Stimulated activated CD4-positive, alpha-beta T cell treated with anti-CD3 and anti-CD28 coated beads, Interleukin-1b, Interleukin-23, amount 100 ng/mL, for 1 hour (primary cell): ENCODE measurements at places on chromosomes 3 and 15.

GRCh38 chr3:150889106-150889505 is 16.1 kb downstream of the MINDY4B start:
- no peak for DNase-seq

DNA sequence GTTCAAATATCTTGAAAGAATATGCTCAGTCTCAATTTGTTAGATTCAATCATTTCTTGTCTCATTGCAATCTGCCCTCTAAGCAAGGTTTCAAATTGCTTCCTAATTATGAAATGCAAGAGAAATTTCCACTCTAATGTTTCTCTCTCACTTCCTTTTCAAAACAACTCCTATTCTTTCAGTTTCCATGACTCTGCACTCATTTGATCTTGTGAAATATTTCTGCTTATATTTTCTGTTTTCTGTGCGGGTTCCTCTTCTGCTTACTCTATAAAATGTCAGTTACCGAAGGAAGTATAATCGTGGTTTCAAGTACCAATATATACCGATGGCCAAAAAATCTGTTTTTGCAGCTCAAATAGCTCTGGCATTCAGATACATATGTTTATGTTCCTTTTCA is 521.9 kb upstream of the NAALADL2 start:
- no peak for DNase-seq

GRCh38 chr3:124034016-124034843 is 42.3 kb upstream of the ROPN1 start:
- DNase-seq = no peak

GRCh38 chr3:150090877-150091276 is 120.2 kb upstream of the PFN2 start:
- no peak for DNase-seq

- no peak for DNase-seq
Observed at GRCh38 chr3:143380449-143380848, 260.9 kb downstream of the CHST2 start.

- no peak for DNase-seq
Observed at GRCh38 chr3:186099178-186099577, 9.7 kb downstream of the ETV5 start.
